ENCODE measurements at places on chromosomes 2 and 18. TPM values are rescaled to one million over a fixed set of nuclear protein-coding genes. Genes with fewer than 3 reads are reported as not detected.

DNA sequence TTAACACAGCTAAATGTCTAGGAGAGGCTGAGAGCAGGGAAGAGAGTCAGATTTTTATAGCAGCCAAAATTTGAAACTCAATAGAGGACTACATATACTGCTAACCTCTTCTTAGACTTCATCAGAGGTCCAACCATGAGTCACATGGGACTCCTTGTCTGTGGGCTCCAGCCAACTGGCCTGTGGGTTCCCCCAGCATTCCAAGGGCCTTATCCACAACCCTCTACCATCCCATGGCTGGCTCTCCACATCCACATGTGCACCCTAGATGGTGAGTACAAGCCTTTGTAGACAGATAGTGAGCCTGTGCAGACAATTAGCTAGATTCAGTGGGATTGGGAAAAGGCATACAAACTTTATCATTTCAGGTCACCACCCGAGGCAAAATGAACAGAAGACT is 901.9 kb upstream of the ZEB2 start:
- no peaks in the 10 kb centered on the region for H3K4me1 ChIP-seq
- peaks cover 6% of the 10 kb centered on the region for H3K27me3 ChIP-seq
- H3K36me3 ChIP-seq, result no peaks in the 10 kb centered on the region
- H3K27ac ChIP-seq, result no peak overlapping the region
- DNase-seq, result no peak

GRCh38 chr18:54835944-54836343 is 7.7 kb downstream of the RAB27B start:
- DNase-seq, result no peak
- H3K4me1 ChIP-seq, result no peaks in the 10 kb centered on the region
- H3K27ac ChIP-seq, result no peak overlapping the region
- no peak overlapping the region for H3K4me3 ChIP-seq
- H3K36me3 ChIP-seq, result peaks cover 4% of the 10 kb centered on the region

GRCh38 chr2:66717218-66717905 is 282.4 kb downstream of the MEIS1 start:
- no peak overlapping the region for H3K4me3 ChIP-seq
- peaks cover 21% of the 10 kb centered on the region for H3K4me1 ChIP-seq
- no peaks in the 10 kb centered on the region for H3K27me3 ChIP-seq
- no peak overlapping the region for H3K27ac ChIP-seq

- H3K4me3 ChIP-seq, result no peak overlapping the region
- peaks cover 4% of the 10 kb centered on the region for H3K36me3 ChIP-seq
- no peak for DNase-seq
- no peak overlapping the region for H3K27ac ChIP-seq
- no peaks in the 10 kb centered on the region for H3K4me1 ChIP-seq
Observed at GRCh38 chr18:63374540-63374939, 7.5 kb upstream of the KDSR start.

The LRP2 gene
- 12.7 TPM for total RNA-seq

The LOXHD1 gene
- not detected for total RNA-seq

The C2orf81 gene
- total RNA-seq, result 10.4 TPM
